Activated naive CD4-positive, alpha-beta T cell (primary cell): ENCODE measurements at places on chromosomes 6 and 20.

DNA sequence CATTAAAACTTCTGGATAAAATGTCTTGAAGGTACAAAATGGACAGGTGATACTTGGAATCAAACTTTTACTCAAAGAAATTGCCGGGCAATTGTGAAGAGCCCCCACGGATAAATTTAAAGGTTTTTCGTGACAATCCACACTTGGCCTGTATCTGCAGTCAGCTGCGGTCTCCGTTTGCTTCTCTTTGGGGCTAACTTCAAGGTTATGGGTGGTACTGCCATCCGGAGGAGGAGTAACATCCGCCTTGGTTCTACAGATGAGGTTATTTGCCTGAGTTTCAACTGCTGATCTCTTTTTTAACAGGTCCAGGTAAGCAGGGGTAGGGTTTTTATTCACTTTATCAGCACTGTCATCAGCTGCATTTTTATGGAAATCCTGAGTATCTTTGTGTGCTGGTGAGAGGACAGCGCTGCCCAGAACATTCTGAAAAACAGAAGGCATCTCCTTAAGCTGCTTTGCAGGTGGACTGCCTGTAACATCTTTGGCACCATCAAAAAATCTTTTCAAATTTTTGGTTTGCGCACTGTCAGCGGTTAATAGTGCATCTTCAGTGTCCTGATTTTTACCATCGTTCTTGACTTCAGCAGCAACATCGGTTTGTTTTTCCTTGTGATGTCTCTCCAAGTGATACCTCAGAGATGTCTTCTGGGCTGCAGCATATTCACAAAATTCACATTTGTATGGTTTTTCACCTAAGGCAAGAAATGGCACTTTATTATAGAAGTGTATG lies 16.9 kb downstream of the ZNF217 start:
- DNase-seq = no peak

DNA sequence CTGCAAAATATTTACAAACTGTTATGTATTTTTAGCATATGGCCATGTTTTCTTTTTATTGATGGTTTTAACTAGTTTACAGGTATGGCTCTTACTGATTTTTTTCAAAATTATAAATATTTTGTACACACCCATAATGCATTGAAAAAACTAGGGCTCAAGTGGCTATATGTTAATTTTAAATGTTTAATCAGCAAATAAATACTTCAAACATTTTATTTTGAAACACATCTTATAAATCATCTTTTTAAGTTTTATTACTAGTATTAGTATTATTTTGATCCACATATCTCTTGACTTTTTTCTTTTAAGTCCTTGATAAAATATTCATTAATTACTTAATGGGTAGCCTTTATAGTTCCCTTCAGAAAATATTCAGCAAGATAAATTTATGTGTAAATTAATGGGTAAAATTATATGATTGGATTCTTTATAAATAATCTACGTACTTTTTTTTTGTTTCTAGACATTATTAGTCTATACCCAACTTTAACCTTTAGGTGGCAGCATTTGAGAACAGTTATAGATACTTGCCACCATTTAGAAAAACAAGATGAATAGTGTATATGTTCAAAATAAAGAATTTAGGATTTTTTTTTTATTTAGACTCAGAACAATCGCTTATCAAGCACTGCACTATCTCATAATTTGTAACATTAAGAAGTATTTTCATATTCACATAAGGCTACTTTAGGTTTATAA lies 241.9 kb downstream of the ADGRB3 start:
- DNase-seq = no peak

DNA sequence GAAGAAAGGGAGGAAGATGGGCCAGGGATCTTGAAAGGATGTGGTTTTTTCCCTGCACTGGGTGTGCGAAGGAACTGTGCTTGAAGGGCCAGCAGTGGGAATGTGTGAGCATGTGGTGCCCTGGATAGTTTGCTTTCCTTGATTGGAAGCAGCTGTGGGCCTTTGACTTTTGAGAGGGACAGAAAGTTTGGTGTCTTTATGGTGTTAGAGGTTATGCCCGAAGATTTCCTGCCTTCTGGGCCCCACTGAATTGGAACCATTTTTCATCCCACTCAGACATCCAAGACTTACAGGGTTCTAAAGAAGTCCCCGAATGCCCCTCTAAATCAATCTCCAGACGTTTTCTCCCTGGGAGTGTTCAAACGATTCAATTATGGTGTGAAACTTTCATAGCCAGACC lies 23.5 kb upstream of the EDN3 start:
- DNase-seq = no peak

DNA sequence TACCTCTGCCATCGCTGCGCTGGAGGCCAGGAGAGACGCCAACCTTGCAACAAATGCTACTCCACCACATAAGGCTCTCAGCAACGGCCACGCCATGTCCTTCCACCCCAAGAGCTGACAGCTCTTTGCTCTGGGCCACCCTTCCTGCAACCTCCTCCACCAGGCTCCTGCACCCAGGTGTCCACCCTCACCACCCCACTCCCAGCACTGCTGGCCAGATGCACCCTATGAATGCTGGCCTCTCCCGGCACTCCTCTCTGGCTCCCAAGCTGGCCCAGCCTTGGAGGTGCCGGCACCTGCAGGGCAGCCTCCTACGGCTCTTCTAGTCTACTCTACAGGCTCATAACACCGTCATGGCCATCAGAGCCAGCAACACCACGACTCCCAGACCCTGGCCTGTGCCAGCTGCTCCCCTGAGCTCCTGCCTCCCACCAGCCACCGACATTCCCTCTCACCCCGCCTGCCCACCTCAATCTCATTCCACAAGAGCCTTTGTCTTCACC lies 11.2 kb downstream of the TAF4 start:
- DNase-seq = no peak

GRCh38 chr6:41684311-41685180 lies 46.3 kb downstream of the MDFI start:
- DNase-seq = no peak

DNA sequence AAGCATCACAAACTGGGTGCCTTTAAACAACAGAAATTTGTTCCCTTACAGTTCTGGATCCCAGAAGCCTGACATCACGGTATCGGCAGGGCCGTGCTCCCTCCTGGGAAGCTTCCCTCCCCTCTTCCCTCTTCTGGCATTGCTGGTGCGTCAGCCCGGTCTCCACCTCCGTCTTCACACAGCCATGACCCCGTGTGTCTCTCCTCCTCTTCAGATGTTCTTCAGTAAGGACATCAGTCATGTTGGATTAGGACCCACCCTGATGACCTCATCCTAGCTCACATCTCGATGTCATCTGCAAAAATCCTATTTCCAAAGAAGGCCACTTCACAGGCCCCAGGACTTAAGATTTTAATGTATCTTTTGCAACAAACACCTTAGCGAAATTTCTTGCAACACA lies 38.4 kb upstream of the TBXT start:
- no peak for DNase-seq

DNA sequence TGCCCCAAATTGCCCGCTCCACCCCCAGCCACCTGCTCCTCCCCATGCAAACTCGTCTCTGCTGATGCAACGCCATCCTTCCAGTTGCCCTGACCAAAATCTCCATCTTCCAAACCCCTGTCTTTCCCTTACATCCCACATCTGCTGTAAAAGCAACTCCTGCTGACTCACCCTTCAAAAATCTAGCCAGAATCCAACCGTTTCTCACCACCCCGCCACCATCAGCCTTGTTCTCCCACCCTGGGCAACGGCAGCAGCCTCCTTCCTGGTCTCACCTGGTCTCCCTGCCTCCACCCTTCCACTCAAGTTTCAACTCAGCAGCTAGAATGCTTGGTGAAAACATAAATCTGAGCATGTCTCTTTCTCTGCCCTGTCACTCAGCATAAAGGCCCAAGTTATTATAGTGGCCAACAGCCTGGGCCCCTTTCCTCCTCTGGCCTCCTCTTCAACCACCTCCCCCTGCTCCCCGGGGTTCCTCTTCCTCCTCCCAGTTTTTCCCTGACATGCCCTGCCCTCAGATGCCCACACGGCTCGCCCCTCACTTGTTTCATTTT lies 7.2 kb upstream of the SYNJ2 start:
- no peak for DNase-seq

DNA sequence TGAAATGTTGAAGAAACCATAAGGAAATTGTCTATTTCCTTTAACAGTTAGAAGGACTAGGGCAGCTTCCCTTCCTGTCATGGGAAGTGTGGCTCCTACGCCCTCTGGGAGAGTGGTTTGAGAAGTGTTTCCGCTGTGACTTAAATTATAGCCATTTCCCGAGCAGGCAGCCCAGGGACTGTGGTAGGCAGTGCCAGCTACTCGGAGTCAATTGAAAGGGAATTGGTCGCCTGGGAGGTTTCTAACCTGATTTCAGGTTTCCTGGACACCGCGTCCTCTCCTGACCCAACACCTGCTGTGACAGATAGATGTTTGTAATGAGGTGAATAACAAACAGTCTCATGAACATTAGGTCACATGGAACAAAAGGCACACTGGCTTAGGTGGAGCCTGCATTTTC lies 256.1 kb upstream of the PLCB4 start:
- DNase-seq = no peak

- DNase-seq = no peak
These were observed 157.7 kb downstream of the GJA1 start for GRCh38 chr6:121593011-121593641.

- DNase-seq = no peak
These were observed 86.9 kb downstream of the RREB1 start for GRCh38 chr6:7194657-7195056.

DNA sequence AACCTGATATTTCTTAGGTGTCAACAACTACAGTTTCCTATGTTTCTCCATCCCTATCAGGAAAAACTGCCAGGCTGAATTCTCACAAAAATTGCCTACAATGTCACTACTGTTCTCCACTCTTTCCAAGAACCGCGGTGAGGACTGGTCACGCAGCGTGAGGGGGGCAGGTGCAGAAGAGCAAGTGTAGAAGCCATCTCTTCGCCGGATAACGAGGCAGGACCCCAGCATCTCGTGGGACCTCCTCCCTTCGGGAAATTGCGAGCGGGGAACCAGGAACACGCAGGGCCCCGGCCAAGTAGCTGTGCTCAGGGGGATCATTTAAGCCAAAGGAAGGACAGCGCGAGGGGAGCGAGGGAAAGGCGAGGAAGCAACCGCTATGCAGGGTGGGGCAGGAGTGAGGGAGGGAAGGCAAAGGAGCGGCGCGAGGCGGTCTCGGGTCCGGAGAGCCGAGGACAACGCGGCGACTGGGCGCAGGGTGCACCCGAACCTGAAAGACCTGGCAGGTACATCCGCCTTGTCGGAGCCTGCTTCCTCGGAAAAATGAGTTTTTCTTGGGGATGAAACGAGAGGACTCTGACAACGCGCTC lies 559 bp downstream of the APMAP start:
- no peak for DNase-seq

GRCh38 chr6:91720324-91720723 lies 1133.5 kb upstream of the MAP3K7 start:
- no peak for DNase-seq

DNA sequence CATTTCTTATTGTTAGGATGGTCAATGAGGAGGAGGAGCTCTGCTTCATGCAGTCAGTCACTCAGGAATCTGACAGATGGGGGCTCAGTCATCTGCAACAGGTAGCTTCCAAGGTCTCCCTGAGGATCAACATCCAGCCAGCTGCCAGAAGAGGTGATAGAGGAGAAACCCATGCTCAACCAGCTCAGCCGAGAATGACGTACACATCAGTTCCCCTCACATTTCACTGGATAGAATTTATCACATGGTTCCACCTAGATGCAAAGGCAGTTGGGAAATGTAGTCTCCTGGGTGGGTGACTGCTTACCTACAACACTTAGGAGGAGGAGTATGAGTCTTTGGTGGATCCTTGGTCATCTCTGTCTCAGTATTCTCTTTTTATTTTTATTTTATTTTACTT lies 144.5 kb downstream of the CEBPB start:
- DNase-seq = no peak

DNA sequence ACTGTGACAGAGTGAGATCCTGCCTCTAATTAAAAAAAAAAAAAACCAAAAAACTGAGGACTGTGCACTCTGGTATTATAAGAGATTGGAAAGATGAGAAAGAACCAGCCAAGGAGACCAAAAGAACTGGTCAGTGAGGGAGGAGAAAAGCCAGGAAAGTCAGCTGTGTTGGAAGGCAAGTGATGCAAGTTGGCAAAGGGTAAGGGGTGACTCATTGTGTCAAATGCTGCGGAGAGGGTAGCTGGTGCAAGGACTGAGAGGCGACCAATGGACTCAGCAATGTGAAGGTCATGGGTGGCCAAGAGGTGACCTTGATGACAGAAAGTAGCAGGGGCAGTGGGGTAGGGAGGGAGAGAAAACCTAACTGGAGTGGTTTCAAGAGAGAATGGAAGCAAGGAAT lies 27.4 kb upstream of the LRRN4 start:
- no peak for DNase-seq

- no peak for DNase-seq
These were observed 13.8 kb upstream of the TLDC2 start for GRCh38 chr20:36861875-36862801.

- no peak for DNase-seq
These were observed 244.2 kb downstream of the EPM2A start for GRCh38 chr6:145491126-145491525.

DNA sequence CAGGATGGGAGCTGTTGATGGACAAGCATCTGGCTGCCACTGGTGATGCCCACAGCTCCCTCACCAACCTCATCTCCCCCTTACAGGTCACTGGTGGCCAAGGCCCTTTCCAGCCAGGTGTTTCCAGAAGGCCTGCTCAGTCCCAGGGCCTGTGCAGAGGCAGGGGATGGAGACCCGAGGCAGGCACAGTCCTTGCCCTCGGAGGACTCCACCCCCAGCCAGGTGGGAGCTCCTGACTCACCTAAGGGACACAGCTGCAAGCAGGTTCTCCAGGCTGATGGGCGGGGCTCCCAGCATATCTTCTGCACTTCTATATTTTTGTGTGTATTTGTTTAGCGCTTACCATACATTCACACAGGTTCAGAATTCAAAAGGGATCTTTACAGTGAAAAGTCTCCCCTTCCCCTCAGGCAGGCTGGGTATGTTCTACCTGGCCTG lies 17.4 kb downstream of the PRPH2 start:
- no peak for DNase-seq

GRCh38 chr6:24126586-24127192 lies 674 bp downstream of the NRSN1 start:
- DNase-seq = no peak

DNA sequence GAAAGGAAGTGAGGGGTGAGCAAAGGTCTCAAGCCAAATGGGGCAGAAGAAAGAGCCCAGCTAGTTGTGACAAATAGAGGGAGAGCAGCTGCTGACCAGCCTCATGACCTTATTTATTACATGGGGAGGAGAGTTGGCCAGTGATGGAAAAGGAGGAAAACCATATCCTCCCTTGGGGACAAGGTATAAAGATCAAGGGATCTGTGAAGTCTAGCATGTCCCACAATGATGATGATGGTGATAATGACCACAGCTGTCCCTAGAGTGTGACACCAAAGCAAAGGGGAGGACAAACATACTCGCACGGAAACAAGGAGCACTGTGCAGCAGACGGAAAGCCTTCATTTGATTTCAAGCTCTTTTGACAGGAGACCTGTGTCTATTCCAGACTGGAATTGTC lies 190.4 kb upstream of the MCHR2 start:
- no peak for DNase-seq

GRCh38 chr20:1183153-1183552 lies 1.6 kb downstream of the TMEM74B start:
- DNase-seq = no peak

DNA sequence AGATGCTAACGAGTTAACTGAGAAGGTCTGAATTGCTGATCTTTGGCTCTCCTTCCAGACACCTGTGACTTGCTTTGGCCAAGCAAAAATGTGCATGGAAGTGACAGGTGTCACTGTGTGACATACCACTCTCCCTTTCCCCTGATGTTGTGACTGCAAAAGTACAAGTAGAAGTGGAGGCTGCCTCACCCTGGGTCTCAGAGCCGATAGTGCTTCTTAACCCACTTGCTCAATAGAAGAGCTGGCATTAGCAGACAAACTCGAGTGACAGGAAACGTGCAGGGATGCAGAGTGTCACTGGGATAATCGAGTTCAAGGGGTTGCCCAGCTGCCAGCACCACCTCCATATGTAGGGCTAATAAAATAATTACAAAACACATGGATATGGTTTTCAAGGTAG lies 16.4 kb upstream of the SPO11 start:
- DNase-seq = no peak
